ENCODE measurements at places on chromosomes 6 and 20. TPM values are rescaled to one million over a fixed set of nuclear protein-coding genes. Genes with fewer than 3 reads are reported as not detected.

GRCh38 chr6:142385352-142385751 is 83.5 kb downstream of the ADGRG6 start:
- DNase-seq = no peak

GRCh38 chr6:105138141-105138540 is 41.7 kb downstream of the POPDC3 start:
- no peak for DNase-seq

DNA sequence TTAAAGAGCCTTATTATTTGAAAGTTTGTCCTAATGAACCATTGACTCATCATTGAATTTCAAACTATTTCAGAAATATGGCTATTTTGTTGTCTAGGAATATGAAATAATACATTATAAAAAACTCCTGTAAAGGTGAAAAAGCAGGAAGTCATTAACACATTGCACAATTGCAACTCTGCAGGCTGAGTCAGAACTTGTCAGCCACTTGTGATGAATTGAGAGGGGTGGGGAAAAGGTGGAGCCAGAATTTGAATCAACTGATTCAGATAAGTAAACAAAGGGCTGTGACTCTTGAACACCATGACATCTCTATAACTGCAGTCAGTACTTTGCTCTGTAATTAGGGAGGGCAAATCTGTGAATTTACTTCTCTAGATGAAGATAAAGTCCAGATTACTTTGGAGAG is 6.0 kb downstream of the C6orf141 start:
- DNase-seq = no peak

DNA sequence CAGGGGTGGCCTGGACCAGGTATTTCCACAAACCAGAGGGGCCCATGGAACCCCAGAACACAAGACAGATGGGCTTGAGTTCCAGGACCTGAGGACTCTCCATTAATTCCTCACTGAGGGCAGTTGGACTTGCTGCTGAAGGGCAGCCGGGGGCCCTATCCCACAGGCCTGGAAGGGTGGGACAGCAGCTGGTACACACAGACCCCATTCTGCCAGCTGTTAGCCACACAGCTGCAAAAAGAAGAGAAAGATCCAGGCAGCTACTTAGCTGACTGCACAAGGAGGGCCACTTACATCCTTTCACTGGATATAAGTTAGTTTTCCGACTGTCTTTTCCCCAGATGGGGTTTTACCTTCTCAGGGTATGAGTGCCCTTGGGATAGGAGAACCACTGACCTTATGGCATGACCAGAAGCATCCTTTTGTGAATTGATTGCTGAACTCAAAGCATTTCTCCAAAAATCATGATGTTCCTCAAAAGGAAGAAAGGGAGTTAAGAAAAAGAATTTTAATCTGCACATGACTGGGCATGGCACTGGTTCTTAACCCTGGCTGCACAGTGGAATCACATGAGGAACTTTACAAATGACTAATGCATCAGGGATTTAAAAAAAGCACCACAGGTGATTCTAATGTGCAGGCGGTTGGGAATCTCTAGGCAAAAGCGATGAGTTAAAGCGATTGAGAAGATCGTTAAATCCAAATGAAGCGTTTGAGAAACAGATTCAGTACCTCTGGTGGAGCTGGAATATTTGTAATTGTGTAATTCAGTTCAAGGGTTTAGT is 199.4 kb downstream of the TFAP2A start:
- no peak for DNase-seq

COX4I2 gene
- 7.1 TPM for total RNA-seq

BTN1A1 gene
- not detected for total RNA-seq

NEURL2 gene
- 5.0 TPM for total RNA-seq

Data from Right ventricle myocardium inferior (tissue), 1 donor.